Nephron progenitor cell (in vitro differentiated cells): ENCODE measurements at places on chromosomes 11 and 22.

DNA sequence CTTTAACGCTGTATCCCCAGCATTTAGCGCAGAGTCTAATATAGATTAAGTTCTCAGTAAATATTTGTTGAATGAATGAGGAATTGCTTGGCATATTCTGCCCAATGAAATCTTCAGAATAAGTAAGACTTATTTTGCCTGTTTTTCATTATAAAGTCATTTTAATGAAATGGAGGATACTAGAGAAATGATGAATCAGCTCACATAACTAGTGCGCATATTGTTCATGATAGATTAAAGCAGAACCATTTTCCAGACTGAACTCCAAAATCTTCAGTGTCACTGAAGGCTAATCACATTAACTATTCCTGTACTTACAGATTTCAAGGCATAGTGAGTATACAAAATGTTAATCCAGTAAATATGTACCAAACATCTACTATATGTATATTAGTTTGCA, 29.6 kb downstream of the ACER3 start:
- no peak for DNase-seq

DNA sequence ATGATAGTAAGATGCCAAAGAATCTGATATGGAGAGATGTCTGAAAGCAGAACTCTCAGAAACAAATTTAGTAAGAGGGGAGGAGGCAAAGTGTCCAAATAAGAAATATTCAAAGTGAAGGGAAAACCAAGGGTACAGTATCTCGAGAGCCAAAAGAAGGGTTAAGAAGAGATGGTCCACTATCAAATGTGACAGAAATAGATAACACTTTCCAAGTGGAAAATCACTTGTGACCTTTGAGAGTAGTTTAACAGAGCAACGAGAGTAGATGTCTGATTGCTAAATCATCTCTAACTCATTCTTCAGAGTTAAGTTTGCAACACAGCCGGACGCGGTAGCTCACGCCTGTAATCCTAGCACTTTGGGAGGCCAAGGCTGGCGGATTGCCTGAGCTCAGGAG, 4.3 kb upstream of the BUD13 start:
- DNase-seq, result no peak

DNA sequence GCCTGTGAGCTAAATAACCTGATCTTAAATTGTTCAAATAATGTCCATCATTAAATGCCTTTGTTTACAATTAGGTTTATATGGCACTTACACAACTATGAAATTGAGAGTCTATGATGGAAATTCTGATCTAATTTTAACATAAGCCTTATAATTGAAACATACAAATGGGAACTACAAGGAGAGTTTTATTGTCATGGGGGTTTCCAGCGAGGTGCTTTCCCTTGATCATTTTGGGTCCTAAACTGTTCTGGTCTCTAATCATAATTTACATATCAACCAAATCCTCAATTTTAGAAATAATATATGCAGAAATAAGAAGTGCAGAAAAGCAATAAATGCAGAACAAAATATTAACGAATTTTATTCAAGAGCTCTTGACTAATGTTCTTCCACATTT, 44.9 kb downstream of the RRAS2 start:
- DNase-seq, result no peak

GRCh38 chr22:48147404-48147803, 1385.0 kb downstream of the TBC1D22A start:
- DNase-seq, result no peak

DNA sequence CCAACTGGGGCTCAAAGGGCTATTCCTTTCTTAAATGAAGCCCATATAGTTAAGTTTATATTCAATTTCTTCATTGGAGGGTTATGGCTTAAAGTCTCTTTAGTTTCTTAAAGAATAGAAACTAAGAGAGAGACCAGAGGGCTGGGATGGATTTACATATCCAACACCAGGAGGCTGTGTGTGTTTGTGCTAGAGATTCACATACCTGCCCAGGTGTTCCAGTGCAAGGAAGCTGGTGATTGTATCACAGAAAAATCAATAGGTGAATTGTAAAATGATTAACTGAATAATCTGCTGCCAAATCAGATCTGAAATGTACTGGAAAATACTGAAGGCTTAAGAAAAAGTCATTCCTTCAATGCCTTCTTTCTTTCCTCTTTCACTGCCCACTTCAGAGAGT, 148.2 kb upstream of the BDNF start:
- DNase-seq, result no peak

GRCh38 chr11:68004551-68005335, 846 bp upstream of the UNC93B1 start:
- DNase-seq, result no peak

- no peak for DNase-seq
These were observed 38.5 kb upstream of the CTSC start for GRCh38 chr11:88375927-88376470.

DNA sequence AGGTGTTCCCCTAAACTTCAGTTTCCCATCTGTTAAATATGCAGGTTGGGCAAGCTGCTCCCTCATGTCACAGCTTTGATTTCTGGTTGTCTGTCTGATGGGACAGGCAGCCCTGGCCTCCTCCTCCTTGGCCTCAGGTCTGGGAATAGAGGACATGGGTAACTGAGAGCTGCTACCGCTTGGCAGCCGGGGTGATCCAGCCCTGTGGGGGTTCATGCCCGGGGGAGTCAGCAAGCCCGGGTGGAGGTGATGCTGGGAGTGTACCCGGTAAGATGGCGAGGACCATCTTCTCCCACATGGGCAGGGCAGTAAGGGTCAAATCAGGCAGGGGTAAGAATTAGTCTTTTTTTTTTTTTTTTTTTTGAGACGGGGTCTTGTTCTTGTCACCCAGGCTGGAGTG, 845.0 kb downstream of the TBC1D22A start:
- no peak for DNase-seq

DNA sequence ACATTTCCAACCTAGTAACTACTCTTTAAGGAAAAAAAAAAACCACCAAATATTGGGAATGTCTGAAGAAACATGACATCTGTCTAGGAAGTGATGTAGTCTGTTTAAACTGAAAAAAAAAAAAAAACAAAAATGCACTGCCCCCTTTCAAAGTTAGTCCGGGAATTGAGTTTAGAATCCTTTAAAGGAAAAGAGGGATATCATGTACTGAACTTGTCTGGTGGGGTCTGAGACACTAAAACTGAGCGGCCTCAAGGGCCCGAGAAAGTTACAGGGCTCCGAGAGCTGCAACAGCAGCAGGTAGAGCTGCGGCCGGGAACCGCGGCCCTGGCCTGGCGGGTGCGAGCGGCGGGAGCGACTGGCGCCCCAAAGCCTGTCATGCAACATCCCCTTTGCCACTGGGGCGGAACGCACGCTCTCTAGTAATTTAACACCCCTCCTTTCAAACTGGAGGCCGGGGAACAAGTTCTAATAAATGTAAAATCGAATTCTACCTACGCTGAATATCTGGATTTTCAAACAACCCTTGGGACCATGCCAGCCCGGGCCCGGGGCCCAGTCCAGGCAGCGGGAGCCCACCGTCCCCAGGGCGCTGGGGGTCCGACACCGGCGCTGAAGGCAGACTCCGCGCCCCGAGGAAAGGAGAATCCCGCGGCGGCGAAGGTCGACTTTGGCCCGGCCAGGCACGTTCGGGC, 736 bp downstream of the RDX start:
- DNase-seq, result peak; percentile 69

- no peak for DNase-seq
These were observed 181.3 kb downstream of the METTL15 start for GRCh38 chr11:28289444-28289843.

DNA sequence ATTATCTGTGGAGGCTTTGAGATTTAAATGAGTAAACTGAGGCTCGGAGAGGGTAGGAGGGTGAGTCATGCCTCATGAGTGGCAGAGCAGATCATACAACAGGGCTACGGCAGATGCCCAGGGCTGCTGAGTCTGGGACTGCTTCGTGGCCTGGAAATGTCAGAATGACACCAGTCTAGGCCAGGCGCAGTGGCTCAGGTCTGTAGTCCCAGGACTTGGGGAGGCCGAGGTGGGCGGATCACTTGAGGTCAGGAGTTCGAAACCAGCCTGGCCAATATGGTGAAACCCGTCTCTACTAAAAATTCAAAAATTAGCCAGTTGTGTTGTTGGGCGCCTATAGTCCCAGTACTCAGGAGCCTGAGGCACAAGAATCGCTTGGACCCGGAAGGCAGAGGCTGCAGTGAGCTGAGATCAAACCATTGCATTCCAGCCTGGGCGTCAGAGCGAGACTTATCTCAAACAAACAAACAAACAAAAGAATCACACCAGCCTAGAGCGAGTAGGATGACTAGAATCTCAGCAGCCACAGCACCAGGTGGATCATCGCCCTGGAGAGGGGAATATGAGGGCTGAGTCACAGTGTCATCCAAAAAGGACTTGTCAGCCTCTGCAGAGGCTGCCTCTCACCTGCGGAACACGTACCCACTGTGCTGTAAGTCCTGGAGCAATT, 48.6 kb upstream of the ADA2 start:
- DNase-seq, result no peak

DNA sequence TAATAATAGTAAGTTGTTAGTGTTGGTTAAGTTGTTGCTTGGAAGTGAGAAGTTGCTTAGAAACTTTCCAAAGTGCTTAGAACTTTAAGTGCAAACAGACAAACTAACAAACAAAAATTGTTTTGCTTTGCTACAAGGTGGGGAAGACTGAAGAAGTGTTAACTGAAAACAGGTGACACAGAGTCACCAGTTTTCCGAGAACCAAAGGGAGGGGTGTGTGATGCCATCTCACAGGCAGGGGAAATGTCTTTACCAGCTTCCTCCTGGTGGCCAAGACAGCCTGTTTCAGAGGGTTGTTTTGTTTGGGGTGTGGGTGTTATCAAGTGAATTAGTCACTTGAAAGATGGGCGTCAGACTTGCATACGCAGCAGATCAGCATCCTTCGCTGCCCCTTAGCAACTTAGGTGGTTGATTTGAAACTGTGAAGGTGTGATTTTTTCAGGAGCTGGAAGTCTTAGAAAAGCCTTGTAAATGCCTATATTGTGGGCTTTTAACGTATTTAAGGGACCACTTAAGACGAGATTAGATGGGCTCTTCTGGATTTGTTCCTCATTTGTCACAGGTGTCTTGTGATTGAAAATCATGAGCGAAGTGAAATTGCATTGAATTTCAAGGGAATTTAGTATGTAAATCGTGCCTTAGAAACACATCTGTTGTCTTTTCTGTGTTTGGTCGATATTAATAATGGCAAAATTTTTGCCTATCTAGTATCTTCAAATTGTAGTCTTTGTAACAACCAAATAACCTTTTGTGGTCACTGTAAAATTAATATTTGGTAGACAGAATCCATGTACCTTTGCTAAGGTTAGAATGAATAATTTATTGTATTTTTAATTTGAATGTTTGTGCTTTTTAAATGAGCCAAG, 2.7 kb downstream of the NEAT1 start:
- no peak for DNase-seq

GRCh38 chr22:17370026-17370765, 936 bp downstream of the CECR2 start:
- DNase-seq, result peak; percentile 69

GRCh38 chr11:87463486-87464102, 425.9 kb downstream of the TMEM135 start:
- no peak for DNase-seq

DNA sequence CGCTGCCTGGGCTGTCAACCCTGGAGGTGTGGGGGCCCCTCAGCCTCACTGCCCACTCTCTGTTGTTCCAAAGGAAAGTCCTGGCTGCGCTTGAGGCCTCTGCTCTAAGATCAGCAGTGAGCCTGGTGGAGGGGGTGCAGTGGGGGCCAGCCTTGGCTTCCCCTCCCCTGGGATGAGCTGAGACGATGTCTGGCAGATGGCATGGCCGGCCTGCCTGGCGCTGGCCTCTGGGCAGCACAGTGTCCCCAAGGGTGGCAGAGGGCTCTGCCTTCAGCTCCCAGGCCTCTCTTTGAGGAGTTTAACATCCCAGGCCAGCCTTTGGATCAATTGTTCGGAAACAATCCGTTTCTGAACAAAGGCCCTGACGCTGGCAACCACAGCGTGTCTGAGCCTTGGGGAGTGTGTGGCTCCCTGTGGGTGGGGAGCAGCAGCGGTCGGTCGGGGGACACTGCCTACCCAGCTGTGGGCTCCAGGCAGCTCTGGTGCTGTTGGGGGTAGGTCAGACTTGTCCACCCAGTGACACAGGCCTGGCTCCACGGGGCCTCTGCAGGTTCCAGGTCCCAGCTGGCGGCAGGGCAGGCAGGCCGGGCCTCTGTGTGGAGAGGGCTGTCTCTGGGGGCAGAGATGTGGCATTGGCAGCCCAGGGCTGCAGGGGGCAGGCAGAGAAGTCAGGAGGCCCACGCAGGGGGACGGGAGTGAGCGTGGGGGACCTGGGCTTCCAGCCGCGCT, 12.1 kb downstream of the TSPAN4 start:
- DNase-seq, result no peak

DNA sequence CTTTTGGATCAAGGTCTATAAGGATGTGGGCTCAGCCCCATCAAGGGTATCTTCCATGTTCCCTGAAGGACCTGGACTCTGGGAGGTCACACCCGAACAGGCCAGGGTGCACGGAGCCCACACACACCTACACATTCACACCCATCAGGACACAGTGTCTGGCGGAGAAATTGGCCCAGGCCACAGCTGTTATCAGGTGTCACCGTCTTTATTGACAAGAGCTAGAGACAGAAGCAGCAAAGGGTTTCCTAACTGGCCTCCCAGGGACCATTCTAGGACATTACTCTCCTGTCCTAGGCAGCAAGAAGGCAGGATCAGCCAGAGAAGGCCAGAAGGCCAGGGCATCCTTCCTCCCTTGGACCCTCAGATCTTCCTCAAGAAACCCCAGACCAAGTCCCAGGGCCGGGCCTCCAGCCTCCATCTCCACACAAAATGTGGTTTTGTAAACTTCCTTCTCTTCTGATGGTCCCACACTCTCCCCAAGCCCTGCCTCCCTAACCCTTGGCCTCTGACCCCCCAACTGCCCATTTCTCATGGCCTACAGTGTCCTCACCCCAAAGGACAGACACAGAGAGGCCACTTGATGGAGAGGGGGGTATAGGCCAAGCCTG, 8.1 kb downstream of the SSTR3 start:
- DNase-seq, result no peak

GRCh38 chr11:133893381-133893780, 48.1 kb upstream of the SPATA19 start:
- no peak for DNase-seq

DNA sequence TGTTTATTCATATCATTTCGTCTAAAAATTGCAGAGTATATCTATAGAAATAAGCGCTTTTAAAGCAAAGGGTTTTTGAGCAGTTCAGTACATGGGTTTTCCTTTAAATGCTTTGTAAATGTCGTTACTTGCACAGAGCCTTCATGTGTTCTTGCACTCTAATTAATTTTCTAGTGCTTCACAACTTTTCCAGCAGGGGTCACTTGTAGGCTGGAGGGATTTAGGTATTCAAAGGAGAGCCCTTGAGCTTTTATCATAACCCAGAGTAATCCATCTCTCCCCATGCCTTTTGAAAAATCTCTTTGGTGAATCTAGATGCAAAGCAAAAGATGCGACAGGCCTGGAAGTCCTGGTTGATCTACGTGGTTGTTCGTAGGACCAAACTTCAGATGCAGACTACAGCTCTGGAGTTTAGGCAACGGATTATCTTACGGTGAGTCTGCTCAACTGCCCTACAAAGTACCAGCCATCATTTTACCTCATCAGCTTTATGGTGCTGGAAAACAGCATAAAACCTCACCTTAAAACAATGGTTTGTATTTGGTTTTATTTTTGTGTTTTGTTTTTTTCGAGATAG, 60.4 kb downstream of the SFI1 start:
- DNase-seq, result no peak

GRCh38 chr11:26319906-26320305, 12.0 kb upstream of the ANO3 start:
- DNase-seq, result no peak
